Activated naive CD8-positive, alpha-beta T cell treated with anti-CD3 and anti-CD28 coated beads, Interleukin-2, amount 50 U/mL, for 24 hours (primary cell): ENCODE measurements at places on chromosomes 11 and 22.

- H3K4me1 ChIP-seq, result no peaks in the 10 kb centered on the region
- H3K4me3 ChIP-seq, result no peak overlapping the region
- H3K27ac ChIP-seq, result no peak overlapping the region
- H3K27me3 ChIP-seq, result peaks cover 10% of the 10 kb centered on the region
- no peak for DNase-seq
These were observed 115.9 kb downstream of the TRIM29 start for GRCh38 chr11:120021978-120022377.

- H3K27ac ChIP-seq, result no peak overlapping the region
- no peak overlapping the region for H3K4me3 ChIP-seq
- H3K27me3 ChIP-seq, result no peaks in the 10 kb centered on the region
- H3K4me1 ChIP-seq, result no peaks in the 10 kb centered on the region
- no peak for DNase-seq
- H3K36me3 ChIP-seq, result no peaks in the 10 kb centered on the region
These were observed 406.3 kb downstream of the CADM1 start for GRCh38 chr11:115097796-115098408.

GRCh38 chr22:35510951-35511350, 29.7 kb upstream of the RASD2 start:
- no peaks in the 10 kb centered on the region for H3K36me3 ChIP-seq
- no peaks in the 10 kb centered on the region for H3K4me1 ChIP-seq
- peaks cover 11% of the 10 kb centered on the region for H3K27me3 ChIP-seq

- no peak for DNase-seq
- no peaks in the 10 kb centered on the region for H3K36me3 ChIP-seq
- H3K27me3 ChIP-seq, result peaks cover 17% of the 10 kb centered on the region
- no peak overlapping the region for H3K27ac ChIP-seq
These were observed 98.9 kb downstream of the TRIM29 start for GRCh38 chr11:120039039-120039438.

DNA sequence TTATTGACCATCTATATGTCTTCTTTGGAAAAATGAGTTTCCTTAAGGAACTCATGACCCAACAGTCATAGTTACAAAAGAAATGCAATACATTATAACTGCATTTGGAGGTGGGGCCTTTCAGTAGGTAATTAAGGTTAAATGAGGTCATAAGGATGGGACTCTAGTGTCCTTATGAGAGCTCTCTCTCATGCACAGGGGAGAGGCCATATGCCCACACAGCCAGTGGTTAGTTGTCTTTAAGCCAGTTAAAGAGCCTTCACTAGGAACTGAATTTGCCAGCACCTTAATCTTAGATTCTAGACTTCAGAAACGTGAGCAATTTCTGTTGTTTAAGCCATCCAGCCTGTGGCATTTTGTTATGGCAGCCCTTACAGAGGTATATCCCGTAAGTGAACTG, 27.3 kb downstream of the INTS4 start:
- H3K27ac ChIP-seq, result no peak overlapping the region
- H3K4me1 ChIP-seq, result peaks cover 2% of the 10 kb centered on the region
- no peak overlapping the region for H3K4me3 ChIP-seq
- H3K27me3 ChIP-seq, result no peaks in the 10 kb centered on the region
- H3K36me3 ChIP-seq, result peaks cover 16% of the 10 kb centered on the region
- no peak for DNase-seq

- no peak overlapping the region for H3K27ac ChIP-seq
- H3K4me1 ChIP-seq, result peaks cover 8% of the 10 kb centered on the region
- no peaks in the 10 kb centered on the region for H3K36me3 ChIP-seq
- H3K27me3 ChIP-seq, result peaks cover 6% of the 10 kb centered on the region
- DNase-seq, result no peak
These were observed 110.8 kb downstream of the GRIK4 start for GRCh38 chr11:120622189-120622875.

- no peaks in the 10 kb centered on the region for H3K36me3 ChIP-seq
- no peak overlapping the region for H3K27ac ChIP-seq
- no peaks in the 10 kb centered on the region for H3K27me3 ChIP-seq
- no peak for DNase-seq
These were observed 10.0 kb downstream of the STX3 start for GRCh38 chr11:59765068-59765735.

DNA sequence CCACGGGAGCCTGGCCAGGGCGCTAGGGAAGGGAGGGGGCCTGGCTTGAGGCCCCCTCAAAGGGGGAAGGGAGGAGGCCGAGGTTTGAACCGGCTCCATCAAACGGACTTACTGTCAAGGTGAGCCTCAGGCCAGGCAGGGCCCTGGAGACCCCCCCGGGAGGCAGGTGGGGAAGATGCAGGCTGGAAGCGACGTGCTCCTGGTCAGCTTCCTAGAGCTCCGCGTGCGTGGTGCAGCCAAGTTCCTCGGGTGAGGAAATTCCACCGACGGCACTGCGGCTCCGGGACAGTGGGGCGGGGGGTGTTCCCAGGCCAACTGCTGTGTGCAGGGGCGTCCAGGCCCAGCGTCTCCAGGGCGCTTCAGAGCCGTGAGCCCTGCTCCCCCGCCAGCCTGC, 7.2 kb upstream of the TRABD start:
- H3K27ac ChIP-seq, result no peak overlapping the region
- peaks cover 4% of the 10 kb centered on the region for H3K27me3 ChIP-seq
- DNase-seq, result no peak
- H3K4me3 ChIP-seq, result no peak overlapping the region
- no peaks in the 10 kb centered on the region for H3K36me3 ChIP-seq

- H3K27ac ChIP-seq, result no peak overlapping the region
- no peaks in the 10 kb centered on the region for H3K4me1 ChIP-seq
- DNase-seq, result no peak
- H3K27me3 ChIP-seq, result no peaks in the 10 kb centered on the region
- H3K4me3 ChIP-seq, result no peak overlapping the region
- H3K36me3 ChIP-seq, result no peaks in the 10 kb centered on the region
These were observed 57.6 kb downstream of the TSPAN18 start for GRCh38 chr11:44784436-44784760.

DNA sequence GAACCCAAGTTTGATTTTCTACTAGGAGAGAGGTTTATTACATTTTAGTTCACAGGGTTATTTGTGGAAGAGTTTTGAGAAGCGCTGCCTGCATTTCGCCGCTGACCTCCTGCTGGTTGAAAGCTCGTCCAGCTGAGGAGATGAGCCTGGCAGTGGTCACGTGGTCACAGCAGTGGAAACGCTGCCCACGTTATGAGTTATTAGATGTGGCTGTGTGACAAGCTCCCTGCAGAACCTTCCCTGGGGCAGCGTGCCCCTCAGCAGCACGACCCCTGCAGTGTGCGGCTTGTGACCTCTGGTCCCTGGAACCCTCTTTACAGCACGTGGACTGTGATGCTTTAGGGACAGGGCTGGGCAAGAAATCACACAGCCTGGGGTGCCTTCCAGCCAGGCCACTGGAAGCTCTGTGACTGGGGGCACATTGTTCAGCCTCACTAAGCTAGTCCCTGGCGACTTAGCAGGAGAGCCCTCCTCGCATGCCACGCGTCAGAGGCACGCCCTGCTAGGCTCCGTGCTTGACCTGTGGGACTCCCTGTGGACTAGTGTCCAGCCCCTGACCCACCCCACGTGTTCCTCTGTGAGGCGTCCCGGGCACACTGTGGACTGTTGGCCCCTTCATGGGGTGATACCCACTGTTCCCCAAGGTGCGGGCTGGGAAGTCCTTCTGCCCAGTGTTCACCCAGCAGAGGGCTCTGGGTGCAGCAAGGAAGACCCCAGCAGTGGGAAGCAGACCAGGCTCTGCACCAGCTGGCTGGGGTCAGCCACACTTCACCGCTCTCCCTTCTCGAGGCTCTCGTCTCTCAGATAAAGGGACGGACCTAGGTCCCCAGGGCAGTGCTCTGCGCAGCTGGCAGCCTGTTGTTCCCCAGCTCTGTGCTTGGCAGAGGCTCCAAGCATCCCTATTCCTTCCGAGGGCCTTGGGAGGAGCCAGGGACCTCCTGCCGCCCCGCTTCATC, 349.5 kb downstream of the TBC1D22A start:
- H3K36me3 ChIP-seq, result peaks cover 9% of the 10 kb centered on the region
- H3K4me1 ChIP-seq, result peaks cover 9% of the 10 kb centered on the region
- no peaks in the 10 kb centered on the region for H3K27me3 ChIP-seq
- no peak overlapping the region for H3K4me3 ChIP-seq
- H3K27ac ChIP-seq, result no peak overlapping the region
- DNase-seq, result no peak

DNA sequence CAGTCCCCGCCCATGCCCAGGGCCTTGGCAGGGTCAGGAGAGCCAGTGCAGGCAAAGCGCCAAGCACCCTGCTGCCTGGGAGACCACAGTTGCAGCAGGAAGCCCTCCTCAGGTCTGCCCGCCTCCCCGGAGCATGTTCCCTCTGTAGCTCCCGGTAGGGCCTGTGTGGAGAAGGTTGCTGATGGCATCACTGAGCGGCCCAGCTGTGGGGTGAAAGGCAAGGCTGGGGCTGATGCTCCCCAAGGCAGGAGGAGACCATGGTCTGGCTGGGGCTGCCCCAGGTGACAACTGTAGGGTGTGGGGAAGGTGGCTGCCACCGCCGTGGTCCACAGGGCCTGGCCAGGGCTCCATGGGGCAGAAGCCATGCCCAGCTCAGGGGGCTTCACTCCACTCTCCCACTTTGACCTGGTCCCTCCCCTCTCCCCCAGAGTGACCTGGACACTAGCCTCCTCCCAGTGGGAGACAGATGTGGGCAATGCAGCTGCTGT, 53.0 kb downstream of the CDKN1C start:
- H3K36me3 ChIP-seq, result peaks cover 7% of the 10 kb centered on the region
- H3K4me1 ChIP-seq, result no peaks in the 10 kb centered on the region
- H3K4me3 ChIP-seq, result no peak overlapping the region

DNA sequence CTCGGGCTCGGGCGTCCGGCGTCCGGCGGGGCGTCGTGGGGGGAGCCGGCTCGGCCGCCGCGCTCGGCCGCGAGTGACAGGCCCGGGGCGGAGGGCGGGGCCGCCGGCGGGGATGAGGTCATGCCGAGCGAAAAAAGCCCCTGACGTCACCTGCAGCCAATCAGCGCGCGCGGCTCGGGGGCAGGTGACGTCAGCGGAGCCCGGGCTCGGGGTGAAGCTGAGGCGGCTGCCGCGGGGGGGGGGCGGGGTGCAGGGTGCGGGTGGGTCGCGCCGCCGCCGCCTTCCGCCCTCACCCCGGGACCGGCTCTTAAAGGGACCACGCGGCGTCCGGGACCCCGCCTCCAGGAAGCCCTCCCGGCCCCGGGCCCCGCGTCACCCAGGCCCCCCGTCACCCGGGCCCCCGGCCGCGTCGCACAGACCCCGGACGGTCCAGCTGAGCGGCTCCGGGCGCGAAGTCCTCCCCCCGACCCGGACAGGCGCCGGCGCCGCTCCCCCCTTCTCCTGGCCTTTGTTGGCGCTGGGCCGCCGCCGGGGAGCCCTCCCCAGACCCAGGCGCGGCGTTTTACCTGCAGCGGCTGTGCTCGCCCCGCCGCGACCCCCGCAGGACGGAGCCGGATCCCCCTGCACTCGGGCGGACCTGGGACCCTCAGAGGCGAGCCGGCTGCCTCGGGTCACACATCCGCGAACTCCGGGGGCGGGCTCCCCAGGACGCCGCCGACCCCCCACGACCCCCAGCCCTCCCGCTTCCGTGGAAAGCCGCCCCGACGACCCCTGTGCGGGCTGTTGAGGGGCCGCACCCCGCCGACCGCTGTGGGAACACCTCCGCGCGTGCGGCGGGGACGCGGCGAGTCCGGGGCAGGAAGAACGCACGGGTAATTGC, at the start of gene DUSP8:
Gene DUSP8, minus strand, starts transcription at position 75 of the 880 bp plus-strand sequence. CDS start 6,445 bp downstream, outside the sequence.
- H3K27ac ChIP-seq, result no peak within 1 kb of the TSS
- DNase-seq, result peak; percentile 93
- no peaks in the 10 kb centered on the region for H3K36me3 ChIP-seq
- peaks cover 16% of the 10 kb centered on the region for H3K4me1 ChIP-seq
- peaks cover 18% of the 10 kb centered on the region for H3K27me3 ChIP-seq

DNA sequence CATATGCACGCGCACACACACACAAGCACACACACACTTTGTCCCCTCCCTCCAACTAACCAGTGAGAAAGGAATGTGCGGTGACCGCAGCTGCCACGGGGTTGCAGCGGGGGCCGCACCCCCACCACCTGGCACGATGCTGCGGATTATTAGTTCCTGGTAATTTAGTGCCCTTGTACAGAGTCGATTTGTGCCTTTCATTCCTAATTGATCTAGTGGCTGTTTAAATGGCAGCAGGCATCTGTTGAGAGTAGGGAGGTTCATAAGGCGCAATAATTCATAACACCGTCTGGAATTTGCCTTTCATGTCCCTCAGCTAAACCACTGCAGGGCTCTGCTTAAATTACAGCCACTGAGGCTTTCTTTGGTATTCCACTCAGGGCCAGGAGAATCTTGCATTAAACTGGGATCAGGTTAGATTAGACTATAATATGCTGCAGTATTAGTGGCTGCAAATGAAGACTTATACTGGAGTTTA, 113.7 kb downstream of the FEZ1 start:
- H3K27ac ChIP-seq, result no peak overlapping the region
- DNase-seq, result no peak
- no peaks in the 10 kb centered on the region for H3K4me1 ChIP-seq
- no peaks in the 10 kb centered on the region for H3K36me3 ChIP-seq
